ENCODE measurements at places on chromosomes 4 and X.

DNA sequence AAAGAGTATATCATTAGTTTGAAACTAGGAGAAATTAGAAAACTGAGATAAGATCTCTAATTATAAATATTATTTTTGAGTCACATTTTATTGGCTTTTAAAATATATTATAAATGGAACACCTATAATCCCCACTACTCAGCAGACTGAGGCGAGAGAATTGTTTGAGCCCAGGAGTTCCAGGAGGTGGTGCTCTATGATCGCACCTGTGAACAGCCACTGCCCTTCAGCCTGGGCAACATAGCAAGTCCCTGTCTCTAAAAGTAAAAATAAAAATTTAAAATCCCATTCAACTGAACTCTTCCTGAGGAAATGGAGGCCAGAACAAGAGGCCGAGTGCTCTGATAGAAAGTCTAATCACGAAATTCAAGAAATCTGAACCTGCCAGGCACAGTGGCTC, 6.3 kb upstream of the C4orf36 start:
- DNase-seq: no peak

GRCh38 chrX:38939067-38939466, 137.8 kb downstream of the MID1IP1 start:
- DNase-seq: no peak

GRCh38 chr4:177718514-177718913, 276.3 kb upstream of the AGA start:
- DNase-seq: no peak

- DNase-seq: no peak
These were observed 7.4 kb downstream of the PLCXD1 start for GRCh38 chrX:288561-288991.

DNA sequence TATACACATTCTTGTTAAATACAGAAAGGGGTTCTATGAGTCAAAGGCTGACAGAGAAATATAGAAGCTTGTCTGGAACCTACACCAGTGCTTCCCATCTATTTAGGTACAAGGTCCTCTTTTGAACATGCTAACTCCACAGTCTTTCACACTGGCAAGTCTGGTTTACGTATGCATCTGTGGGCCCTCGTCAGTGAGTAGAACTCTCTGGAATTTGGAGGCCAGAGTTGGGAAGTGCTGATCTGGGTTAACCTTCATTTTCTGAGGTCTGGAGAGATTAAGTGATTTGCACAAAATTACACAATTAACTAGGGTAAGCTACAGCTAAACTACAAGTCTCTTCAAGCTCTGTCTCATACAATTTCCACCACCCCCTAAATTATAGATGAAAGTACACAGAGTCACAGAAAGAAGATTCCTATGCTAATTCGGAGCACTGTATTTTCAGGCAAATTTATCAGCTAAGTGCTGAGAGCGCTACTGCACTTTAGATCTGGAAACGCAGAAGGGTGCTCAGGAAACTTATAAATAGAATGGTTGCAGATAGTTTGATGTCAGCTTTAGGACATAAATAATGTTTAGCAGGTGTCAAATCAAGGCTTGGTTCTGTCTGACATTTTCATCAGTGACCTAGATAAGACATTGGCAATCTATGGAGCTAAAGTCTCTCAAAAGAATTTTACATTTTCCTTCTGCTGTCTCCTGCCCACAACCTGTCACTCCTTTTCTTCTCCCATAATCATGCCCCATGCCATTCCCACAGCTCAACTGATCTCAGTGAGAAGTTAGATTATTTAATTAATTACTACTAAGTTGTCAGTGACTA, 43.0 kb upstream of the PDLIM5 start:
- DNase-seq: no peak

GRCh38 chrX:108245462-108245861, 153.9 kb downstream of the ATG4A start:
- no peak for DNase-seq

Data from T-helper 17 cell (primary cell).